Activated CD4-positive, alpha-beta T cell treated with anti-CD3 and anti-CD28 coated beads, Interleukin-2, amount 10 ng/mL, durations not matched to agents 24 days and 14 days (primary cell): ENCODE measurements at places on chromosomes 4 and X. TPM values are rescaled to one million over a fixed set of nuclear protein-coding genes. Genes with fewer than 3 reads are reported as not detected.
A peak's percentile ranks its signal among the peaks of the same experiment; 100 is the strongest.

DNA sequence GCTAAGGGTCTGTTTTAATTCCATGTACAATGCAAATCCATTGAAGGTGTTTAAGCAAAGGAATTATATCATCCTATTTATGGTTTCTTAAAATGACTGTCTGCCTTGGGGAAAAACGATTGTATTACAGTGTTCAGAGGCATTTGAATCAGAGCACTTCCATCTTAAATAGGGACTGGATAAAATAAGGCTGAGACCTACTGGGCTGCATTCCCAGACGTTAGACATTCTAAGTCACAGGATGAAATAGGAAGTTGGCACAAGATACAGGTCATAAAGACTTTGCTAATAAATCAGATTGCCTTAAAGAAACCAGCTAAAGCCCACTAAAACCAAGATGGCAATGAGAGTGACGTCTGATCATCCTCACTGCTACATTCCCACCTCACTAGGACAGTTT lies 1167.2 kb upstream of the PABPC4L start:
- no peak overlapping the region for H3K27ac ChIP-seq
- H3K4me1 ChIP-seq = no peaks in the 10 kb centered on the region
- H3K36me3 ChIP-seq = no peaks in the 10 kb centered on the region
- H3K4me3 ChIP-seq = no peak overlapping the region
- no peaks in the 10 kb centered on the region for H3K27me3 ChIP-seq
- DNase-seq = no peak

ZNF827 gene
- 59.1 and 59.4 TPM in 2 replicates for total RNA-seq

CENPE gene
- 24.6 and 29.8 TPM in 2 replicates for total RNA-seq

ART3 gene
- not detected in 2 replicates for total RNA-seq

GRCh38 chrX:123230798-123231197 lies 46.7 kb downstream of the GRIA3 start:
- no peak overlapping the region for H3K4me3 ChIP-seq
- no peaks in the 10 kb centered on the region for H3K27me3 ChIP-seq
- H3K36me3 ChIP-seq = no peaks in the 10 kb centered on the region
- no peaks in the 10 kb centered on the region for H3K4me1 ChIP-seq
- H3K27ac ChIP-seq = no peak overlapping the region

TLL1 gene
- not detected in 2 replicates for total RNA-seq

- H3K4me3 ChIP-seq = no peak overlapping the region
- DNase-seq = no peak
- H3K36me3 ChIP-seq = no peaks in the 10 kb centered on the region
- H3K27ac ChIP-seq = no peak overlapping the region
Measured at GRCh38 chrX:152480269-152481212, 29.4 kb upstream of the GABRA3 start.

GRCh38 chr4:143358923-143359643 lies 22.4 kb downstream of the GAB1 start:
- H3K4me1 ChIP-seq = peaks cover 20% of the 10 kb centered on the region
- peak overlapping the region; percentile 91 for H3K27ac ChIP-seq
- DNase-seq = peak; percentile 74

- no peaks in the 10 kb centered on the region for H3K36me3 ChIP-seq
- no peak overlapping the region for H3K27ac ChIP-seq
- DNase-seq = no peak
- H3K4me3 ChIP-seq = no peak overlapping the region
- H3K27me3 ChIP-seq = peaks cover 6% of the 10 kb centered on the region
Measured at GRCh38 chr4:88242144-88242543, 42.2 kb downstream of the PPM1K start.

GRCh38 chr4:35975617-35976355 lies 268.5 kb downstream of the ARAP2 start:
- DNase-seq = no peak
- H3K36me3 ChIP-seq = no peaks in the 10 kb centered on the region
- H3K4me3 ChIP-seq = no peak overlapping the region
- peaks cover 12% of the 10 kb centered on the region for H3K4me1 ChIP-seq

- no peak overlapping the region for H3K27ac ChIP-seq
- no peaks in the 10 kb centered on the region for H3K27me3 ChIP-seq
- H3K4me3 ChIP-seq = no peak overlapping the region
Measured at GRCh38 chr4:55409468-55410171, 13.9 kb downstream of the TMEM165 start.

AWAT2 gene
- total RNA-seq = not detected in 2 replicates

AGTR2 gene
- not detected in 2 replicates for total RNA-seq

CXCL11 gene
- 0.54 TPM in 1 of 2 replicates, not detected in the other for total RNA-seq

DNA sequence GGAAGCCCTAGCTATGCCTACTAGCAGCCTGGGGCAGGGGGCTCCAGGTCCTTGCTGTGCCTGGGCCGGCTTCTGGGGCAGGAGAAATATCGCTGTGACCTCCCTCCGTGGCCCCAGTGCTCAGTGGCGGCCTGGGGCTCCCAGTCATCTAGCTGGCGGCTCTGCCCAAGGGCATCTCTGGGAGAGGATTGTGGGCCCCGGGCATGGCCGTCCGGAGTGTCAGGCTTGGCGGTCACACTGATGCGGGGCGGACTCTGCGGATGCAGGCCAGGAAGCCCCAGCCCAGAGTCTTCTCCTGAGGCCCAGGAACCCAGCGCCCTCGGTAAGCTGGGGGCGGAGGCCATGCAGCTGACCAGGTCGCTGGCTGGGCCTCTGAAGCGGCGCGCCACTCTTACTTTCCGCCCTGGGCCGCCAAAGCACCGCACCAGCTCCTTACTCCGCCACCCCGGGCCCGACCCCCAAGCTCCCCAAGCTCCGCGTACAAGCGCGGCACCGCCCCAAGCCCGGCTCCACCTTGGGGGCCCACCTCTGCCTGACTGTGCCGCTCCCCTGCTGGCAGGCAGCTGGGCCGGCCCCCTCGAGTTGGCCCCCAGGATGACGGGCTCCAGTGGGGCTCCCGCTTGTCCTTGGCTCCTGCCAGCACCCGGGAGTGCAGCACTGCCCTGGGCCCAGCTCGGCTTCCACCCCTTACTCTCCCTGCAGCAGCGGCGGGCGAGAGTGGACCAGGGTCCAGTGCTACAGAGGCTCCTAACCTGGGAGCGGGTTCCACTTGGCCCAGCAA lies 720.0 kb downstream of the PCDH18 start:
- no peak for DNase-seq
- no peaks in the 10 kb centered on the region for H3K36me3 ChIP-seq
- H3K4me3 ChIP-seq = no peak overlapping the region
- H3K27ac ChIP-seq = no peak overlapping the region
- H3K4me1 ChIP-seq = no peaks in the 10 kb centered on the region

AFP gene
- total RNA-seq = not detected in 2 replicates

STPG2 gene
- total RNA-seq = not detected in 2 replicates

TCEAL1 gene
- 3.2 and 3.8 TPM in 2 replicates for total RNA-seq

DNA sequence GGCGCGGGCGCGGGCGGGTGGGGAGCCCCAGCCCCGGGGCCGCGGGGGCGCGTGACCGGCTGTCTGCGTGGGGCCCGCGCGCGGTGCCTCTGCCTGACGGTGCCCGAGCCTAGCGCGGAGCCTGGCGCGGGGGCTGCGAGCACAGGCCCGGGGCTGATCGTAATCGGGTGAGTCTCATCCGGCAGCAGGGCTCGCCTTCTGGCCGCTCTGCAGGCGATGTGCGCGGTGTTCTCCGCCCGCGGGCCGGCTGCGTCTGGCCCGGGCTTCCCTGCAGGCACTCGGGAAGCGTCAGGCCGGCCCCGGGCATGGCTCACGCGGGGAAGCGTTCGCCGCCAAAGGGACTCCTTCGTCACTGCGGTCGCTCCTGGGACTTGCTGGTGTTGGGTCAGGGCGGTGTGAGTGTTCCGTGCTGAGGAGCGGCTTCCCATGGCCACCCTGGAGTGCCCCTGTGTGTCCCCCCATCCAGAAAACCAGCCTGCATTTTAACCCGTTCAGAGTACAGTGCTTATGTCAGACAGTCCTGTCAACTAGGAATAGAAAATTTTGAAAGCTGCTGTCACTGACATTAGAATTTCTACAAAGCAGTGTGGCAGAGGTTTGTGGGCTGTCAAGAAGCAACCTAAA lies 40.6 kb downstream of the FAM149A start:
- H3K36me3 ChIP-seq = peaks cover 3% of the 10 kb centered on the region
- peak overlapping the region; percentile 77 for H3K4me3 ChIP-seq
- no peak overlapping the region for H3K27ac ChIP-seq
- DNase-seq = peak; percentile 67
- peaks cover 57% of the 10 kb centered on the region for H3K27me3 ChIP-seq

- peak overlapping the region; percentile 93 for H3K4me3 ChIP-seq
- peak overlapping the region; percentile 68 for H3K27ac ChIP-seq
- DNase-seq = peak; percentile 73
- H3K36me3 ChIP-seq = peaks cover 22% of the 10 kb centered on the region
- H3K4me1 ChIP-seq = peaks cover 16% of the 10 kb centered on the region
Measured at GRCh38 chrX:54042609-54043021, 1.7 kb downstream of the PHF8 start.

CTBP1 gene
- 190 and 200 TPM in 2 replicates for total RNA-seq

- no peaks in the 10 kb centered on the region for H3K36me3 ChIP-seq
- no peaks in the 10 kb centered on the region for H3K27me3 ChIP-seq
- DNase-seq = no peak
Measured at GRCh38 chr4:46924789-46925529, 15.9 kb upstream of the COX7B2 start.
